Activated CD8-positive, alpha-beta T cell treated with anti-CD3 and anti-CD28 coated beads, Interleukin-2, amount 10 ng/mL, durations not matched to agents 7 days and 5 days (primary cell): ENCODE measurements at places on chromosomes 2 and 18.
A peak's percentile ranks its signal among the peaks of the same experiment; 100 is the strongest.

DNA sequence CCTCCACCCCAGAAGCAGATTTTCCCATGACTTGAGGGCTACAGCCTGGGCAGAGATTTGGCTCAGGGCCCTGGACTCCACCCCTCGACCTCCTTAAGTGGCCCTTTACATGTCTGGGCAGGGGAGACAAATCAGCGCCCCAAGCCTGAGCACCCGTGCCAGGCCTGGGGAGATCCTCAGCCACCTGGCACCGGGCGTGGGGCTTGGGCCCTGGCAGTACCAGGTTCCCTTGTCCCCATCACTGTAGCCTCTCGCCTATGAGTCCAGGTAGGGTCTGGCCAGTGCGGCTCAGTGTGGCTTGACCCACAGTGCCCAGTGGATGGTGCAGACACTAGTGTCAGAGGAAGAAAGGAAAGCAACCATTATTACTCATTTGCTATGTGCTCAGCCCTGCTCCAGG lies 22.0 kb upstream of the DNMT3A start:
- peaks cover 20% of the 10 kb centered on the region for H3K4me1 ChIP-seq
- H3K27me3 ChIP-seq: no peaks in the 10 kb centered on the region
- H3K27ac ChIP-seq: peak overlapping the region; percentile 52
- peak overlapping the region; percentile 25 for H3K4me3 ChIP-seq

- no peak overlapping the region for H3K27ac ChIP-seq
- DNase-seq: no peak
- no peak overlapping the region for H3K4me3 ChIP-seq
- H3K27me3 ChIP-seq: no peaks in the 10 kb centered on the region
- H3K36me3 ChIP-seq: no peaks in the 10 kb centered on the region
Measured at GRCh38 chr18:47999801-48000248, 69.4 kb upstream of the SMAD2 start.

DNA sequence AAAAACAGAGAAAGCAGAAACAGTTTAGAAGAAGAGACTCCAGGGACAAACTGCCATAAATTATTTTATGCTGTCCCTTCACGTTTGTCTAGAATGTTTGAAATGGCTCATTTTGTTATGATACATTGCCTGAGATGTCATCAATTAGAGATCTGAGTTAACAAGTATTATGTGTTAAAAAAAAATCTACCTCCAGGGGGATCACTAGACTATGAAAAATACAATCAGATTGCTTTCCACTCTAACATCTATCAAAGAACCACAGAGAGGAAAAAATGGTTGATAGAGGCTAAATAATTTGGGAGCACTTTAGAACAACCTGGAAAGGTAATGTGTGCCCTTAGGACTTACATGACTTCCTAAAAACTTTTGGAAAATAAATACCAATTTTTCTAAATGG lies 103.8 kb upstream of the CCDC150 start:
- H3K36me3 ChIP-seq: no peaks in the 10 kb centered on the region
- peaks cover 18% of the 10 kb centered on the region for H3K4me1 ChIP-seq
- H3K27me3 ChIP-seq: peaks cover 16% of the 10 kb centered on the region

GRCh38 chr18:48134609-48135008 lies 204.2 kb upstream of the SMAD2 start:
- no peak overlapping the region for H3K4me3 ChIP-seq
- no peaks in the 10 kb centered on the region for H3K36me3 ChIP-seq
- no peak for DNase-seq
- H3K27me3 ChIP-seq: peaks cover 65% of the 10 kb centered on the region
- no peak overlapping the region for H3K27ac ChIP-seq

- peaks cover 1% of the 10 kb centered on the region for H3K36me3 ChIP-seq
- no peaks in the 10 kb centered on the region for H3K4me1 ChIP-seq
- no peaks in the 10 kb centered on the region for H3K27me3 ChIP-seq
- no peak for DNase-seq
- no peak overlapping the region for H3K27ac ChIP-seq
- no peak overlapping the region for H3K4me3 ChIP-seq
Measured at GRCh38 chr2:212936572-212936971, 214.8 kb downstream of the IKZF2 start.

- H3K27me3 ChIP-seq: no peaks in the 10 kb centered on the region
- peaks cover 78% of the 10 kb centered on the region for H3K4me1 ChIP-seq
- H3K27ac ChIP-seq: no peak overlapping the region
- DNase-seq: no peak
Measured at GRCh38 chr2:143144813-143145455, 15.7 kb downstream of the ARHGAP15 start.

GRCh38 chr2:52571380-52572347 lies 1195.9 kb upstream of the CHAC2 start:
- no peak for DNase-seq
- no peak overlapping the region for H3K27ac ChIP-seq
- peaks cover 3% of the 10 kb centered on the region for H3K36me3 ChIP-seq

- H3K27ac ChIP-seq: no peak overlapping the region
- DNase-seq: no peak
- no peaks in the 10 kb centered on the region for H3K27me3 ChIP-seq
- no peaks in the 10 kb centered on the region for H3K4me1 ChIP-seq
Measured at GRCh38 chr2:138930571-138930970, 150.4 kb upstream of the NXPH2 start.

GRCh38 chr2:86441392-86441881 lies 266 bp downstream of the KDM3A start:
- H3K27ac ChIP-seq: peak overlapping the region; percentile 99
- H3K4me1 ChIP-seq: peaks cover 42% of the 10 kb centered on the region
- H3K36me3 ChIP-seq: peaks cover 63% of the 10 kb centered on the region
- H3K27me3 ChIP-seq: no peaks in the 10 kb centered on the region
- H3K4me3 ChIP-seq: peak overlapping the region; percentile 96
- DNase-seq: no peak

- peaks cover 17% of the 10 kb centered on the region for H3K36me3 ChIP-seq
- no peak for DNase-seq
- no peak overlapping the region for H3K4me3 ChIP-seq
- peaks cover 17% of the 10 kb centered on the region for H3K4me1 ChIP-seq
Measured at GRCh38 chr2:47490406-47490805, 87.5 kb downstream of the MSH2 start.

GRCh38 chr18:63492851-63493250 lies 16.1 kb downstream of the SERPINB5 start:
- DNase-seq: no peak
- no peak overlapping the region for H3K27ac ChIP-seq
- no peak overlapping the region for H3K4me3 ChIP-seq
- no peaks in the 10 kb centered on the region for H3K36me3 ChIP-seq
- no peaks in the 10 kb centered on the region for H3K4me1 ChIP-seq

GRCh38 chr18:53682796-53683195 lies 541.7 kb downstream of the MBD2 start:
- H3K27ac ChIP-seq: no peak overlapping the region
- H3K4me1 ChIP-seq: no peaks in the 10 kb centered on the region
- no peak for DNase-seq

GRCh38 chr2:119647440-119648169 lies 31.4 kb upstream of the TMEM177 start:
- H3K36me3 ChIP-seq: no peaks in the 10 kb centered on the region
- no peak overlapping the region for H3K27ac ChIP-seq
- peaks cover 21% of the 10 kb centered on the region for H3K27me3 ChIP-seq
- DNase-seq: no peak
- no peaks in the 10 kb centered on the region for H3K4me1 ChIP-seq

- H3K27me3 ChIP-seq: no peaks in the 10 kb centered on the region
- peak overlapping the region; percentile 87 for H3K4me3 ChIP-seq
- peaks cover 22% of the 10 kb centered on the region for H3K36me3 ChIP-seq
Measured at GRCh38 chr2:190409616-190410015, 1.5 kb downstream of the MFSD6 start.

DNA sequence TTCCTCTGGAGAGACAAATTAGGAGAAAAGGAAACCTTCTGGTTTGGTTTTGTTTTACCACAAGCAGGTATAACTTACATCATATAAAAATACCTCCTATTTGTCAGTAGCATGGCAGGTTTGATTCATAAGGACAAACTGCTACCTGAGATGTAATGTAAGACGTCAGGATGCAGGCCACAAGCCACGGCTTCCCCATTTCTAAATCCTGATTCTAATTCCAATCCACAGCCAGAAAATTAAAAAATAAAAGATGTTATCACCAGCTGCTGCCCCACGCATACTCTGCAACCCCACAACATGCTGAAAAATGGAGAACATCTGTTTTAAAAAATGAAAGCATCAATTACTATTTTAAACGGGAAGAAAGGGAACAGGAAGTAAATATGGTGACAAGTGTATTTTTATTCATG lies 197.6 kb downstream of the BCL11A start:
- H3K27ac ChIP-seq: no peak overlapping the region
- H3K4me1 ChIP-seq: peaks cover 18% of the 10 kb centered on the region
- peaks cover 5% of the 10 kb centered on the region for H3K36me3 ChIP-seq
- DNase-seq: no peak

- peaks cover 14% of the 10 kb centered on the region for H3K27me3 ChIP-seq
- H3K4me3 ChIP-seq: no peak overlapping the region
- no peaks in the 10 kb centered on the region for H3K4me1 ChIP-seq
- DNase-seq: no peak
- no peaks in the 10 kb centered on the region for H3K36me3 ChIP-seq
- H3K27ac ChIP-seq: no peak overlapping the region
Measured at GRCh38 chr2:9071032-9071431, 67.5 kb upstream of the MBOAT2 start.
